Foreskin keratinocyte (primary cell): ENCODE measurements at places on chromosomes 5 and 9. TPM values are rescaled to one million over a fixed set of nuclear protein-coding genes. Genes with fewer than 3 reads are reported as not detected.

GRCh38 chr9:137405677-137406081 is 17.3 kb downstream of the EXD3 start:
- DNase-seq = no peak

- no peak for DNase-seq
These were observed 99.3 kb upstream of the NIPBL start for GRCh38 chr5:36777105-36777757.

- DNase-seq = no peak
These were observed 629.0 kb upstream of the PTPRD start for GRCh38 chr9:11241779-11242178.

Gene PCDHB15
- 0.02 TPM in 1 of 2 replicates, not detected in the other for polyA plus RNA-seq

DNA sequence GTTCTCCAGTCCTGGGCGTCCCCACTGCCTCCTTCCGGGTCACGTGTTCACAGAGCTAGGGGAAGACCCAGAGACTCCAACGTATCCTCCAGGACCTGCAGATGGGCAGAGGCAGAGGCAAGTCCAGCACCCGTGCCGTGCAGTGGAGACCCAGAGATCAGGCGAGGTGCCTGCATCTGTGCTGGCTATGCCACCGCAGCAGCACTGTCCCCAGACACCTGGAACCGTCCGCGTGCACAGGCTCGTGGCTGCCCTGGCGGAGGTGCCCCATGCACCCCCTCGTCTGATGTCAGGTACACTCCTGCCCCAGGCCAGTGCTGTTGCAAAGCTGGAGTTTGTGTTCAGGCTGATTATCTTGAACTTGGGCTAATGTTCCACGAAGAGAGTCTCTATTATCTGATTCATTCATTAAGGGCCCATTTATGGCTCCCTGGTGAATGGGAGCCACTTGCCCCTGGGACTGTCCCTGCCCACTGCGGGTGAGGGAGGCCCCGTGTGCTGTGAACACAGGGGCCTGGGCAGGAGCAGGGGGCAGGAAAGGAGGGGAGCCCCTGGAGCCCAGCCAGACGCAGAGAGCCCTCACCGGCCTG is 13.7 kb downstream of the IRX4 start:
- DNase-seq = no peak

Gene DNAI1
- polyA plus RNA-seq = not detected in 2 replicates

Gene LHX3
- polyA plus RNA-seq = not detected in 2 replicates

- DNase-seq = peak; percentile 15
These were observed 48.8 kb downstream of the KCNIP1 start for GRCh38 chr5:170552621-170553115.

Gene PLAC8L1
- 0.22 and 0.27 TPM in 2 replicates for polyA plus RNA-seq

DNA sequence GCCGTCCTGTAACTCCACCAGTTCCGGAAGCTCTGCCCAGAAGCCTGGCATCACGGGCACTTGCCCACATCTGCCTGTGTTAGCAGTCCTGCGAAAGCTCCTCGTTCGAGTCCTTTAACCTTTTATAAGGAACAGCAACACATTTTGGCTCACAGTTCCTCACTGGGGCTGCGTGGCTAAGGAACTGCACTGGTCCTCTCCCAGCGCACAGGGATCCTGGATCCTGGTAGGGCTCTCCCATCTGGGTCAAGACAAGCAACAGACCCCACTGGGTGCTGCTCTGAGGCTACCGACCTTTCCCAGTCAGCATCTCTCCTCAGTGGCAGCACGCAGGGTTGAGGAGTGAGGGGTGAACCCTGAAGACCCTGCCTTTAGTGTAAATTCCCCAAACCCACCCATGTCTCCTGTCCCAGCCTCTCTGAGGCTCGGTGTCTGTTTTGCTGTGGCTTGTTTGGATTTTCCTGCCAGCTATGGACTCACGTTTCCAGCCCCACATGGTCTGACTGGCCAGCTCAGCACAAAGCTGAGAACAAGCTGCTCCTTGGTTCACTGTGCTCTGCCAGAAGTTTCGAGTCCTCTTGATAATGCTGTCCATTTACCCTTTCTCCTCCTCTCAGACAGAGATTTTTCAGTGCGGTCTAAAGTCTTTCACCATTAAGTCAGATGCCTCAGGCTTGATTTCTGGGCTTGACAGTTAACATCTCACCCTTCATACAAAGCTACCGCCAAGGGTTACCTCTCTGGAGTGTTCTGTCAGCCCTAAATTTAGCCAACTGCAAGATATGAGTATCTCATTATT is 80.0 kb downstream of the AK8 start:
- DNase-seq = peak; percentile 15

DNA sequence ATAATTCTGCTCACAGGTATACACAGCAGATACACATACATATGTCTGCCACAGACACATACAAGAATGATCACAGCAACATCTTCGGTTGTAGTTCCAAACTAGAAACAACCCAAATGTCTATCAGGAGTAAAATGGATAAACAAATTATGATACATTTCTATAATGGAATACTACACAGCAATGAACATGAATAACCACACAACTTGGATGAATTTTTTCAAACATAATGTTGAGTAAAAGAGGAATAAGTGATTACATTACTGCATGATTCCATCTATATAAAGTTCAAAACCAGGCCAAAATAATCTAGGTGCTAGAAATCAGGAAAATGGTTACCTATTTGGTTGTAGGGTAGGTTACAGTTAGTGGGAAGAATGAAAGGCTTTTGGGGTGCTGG is 4.6 kb upstream of the EGFLAM start:
- DNase-seq = no peak

GRCh38 chr9:80881320-80881719 is 808.0 kb downstream of the TLE1 start:
- DNase-seq = no peak

GRCh38 chr5:169164481-169164925 is 136.4 kb downstream of the SLIT3 start:
- DNase-seq = peak; percentile 94

DNA sequence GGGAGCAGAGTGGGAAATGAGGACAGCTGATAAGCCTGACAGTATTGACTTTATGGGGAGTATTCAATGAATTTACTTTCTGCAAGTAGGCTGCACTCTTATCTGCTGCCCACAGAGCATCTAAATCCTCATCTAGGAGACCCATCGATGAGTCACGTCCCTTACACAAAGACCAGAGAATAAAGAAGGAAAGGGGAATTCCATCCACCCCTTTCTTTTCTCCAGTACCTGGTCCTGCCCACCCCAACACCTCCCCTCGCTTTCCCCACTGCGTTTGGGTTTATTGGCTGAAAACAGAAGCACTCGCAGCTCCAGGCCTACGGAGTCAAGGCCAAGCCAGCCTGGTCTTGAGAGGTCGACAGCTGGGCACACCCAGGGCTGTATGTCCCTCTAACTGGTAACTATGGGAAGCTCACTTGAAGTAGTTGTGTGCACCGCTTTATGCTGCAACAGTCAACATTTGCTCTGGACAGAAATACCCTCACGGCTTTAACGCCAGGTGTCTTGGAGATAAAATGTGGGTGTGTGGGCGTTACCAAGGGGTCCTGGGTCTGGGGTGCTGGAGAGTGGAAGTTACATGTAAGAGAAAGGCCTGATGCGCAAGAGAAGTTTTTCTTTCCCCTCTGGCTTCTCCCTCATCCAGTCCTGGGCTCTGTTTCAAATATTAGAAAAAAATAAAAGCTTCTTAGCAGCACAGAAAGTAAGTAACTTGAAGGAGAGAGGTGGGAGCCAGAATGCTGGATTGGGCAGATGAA is 14.5 kb upstream of the TAL2 start:
- DNase-seq = no peak

Gene NPM1
- polyA plus RNA-seq = 1,746 and 2,423 TPM in 2 replicates
